ENCODE measurements at places on chromosomes 2 and 18.

GRCh38 chr2:44171018-44171417, 2.3 kb downstream of the PPM1B start:
- DNase-seq = no peak

- DNase-seq = no peak
Measured at GRCh38 chr2:80529466-80530165, 225.1 kb upstream of the LRRTM1 start.

GRCh38 chr2:145652571-145653545, 1132.9 kb upstream of the ZEB2 start:
- no peak for DNase-seq

- DNase-seq = no peak
Measured at GRCh38 chr2:148221166-148221565, 200.3 kb downstream of the MBD5 start.

GRCh38 chr2:240155048-240155744, 14.7 kb upstream of the OTOS start:
- no peak for DNase-seq

GRCh38 chr18:75518007-75518406, 90.5 kb upstream of the SMIM21 start:
- DNase-seq = no peak

- no peak for DNase-seq
Measured at GRCh38 chr2:183709829-183710228, 585.6 kb downstream of the NUP35 start.

GRCh38 chr2:152861349-152861942, 143.0 kb downstream of the ARL6IP6 start:
- DNase-seq = no peak

GRCh38 chr2:85583667-85584353, 421 bp upstream of the VAMP5 start:
- no peak for DNase-seq

DNA sequence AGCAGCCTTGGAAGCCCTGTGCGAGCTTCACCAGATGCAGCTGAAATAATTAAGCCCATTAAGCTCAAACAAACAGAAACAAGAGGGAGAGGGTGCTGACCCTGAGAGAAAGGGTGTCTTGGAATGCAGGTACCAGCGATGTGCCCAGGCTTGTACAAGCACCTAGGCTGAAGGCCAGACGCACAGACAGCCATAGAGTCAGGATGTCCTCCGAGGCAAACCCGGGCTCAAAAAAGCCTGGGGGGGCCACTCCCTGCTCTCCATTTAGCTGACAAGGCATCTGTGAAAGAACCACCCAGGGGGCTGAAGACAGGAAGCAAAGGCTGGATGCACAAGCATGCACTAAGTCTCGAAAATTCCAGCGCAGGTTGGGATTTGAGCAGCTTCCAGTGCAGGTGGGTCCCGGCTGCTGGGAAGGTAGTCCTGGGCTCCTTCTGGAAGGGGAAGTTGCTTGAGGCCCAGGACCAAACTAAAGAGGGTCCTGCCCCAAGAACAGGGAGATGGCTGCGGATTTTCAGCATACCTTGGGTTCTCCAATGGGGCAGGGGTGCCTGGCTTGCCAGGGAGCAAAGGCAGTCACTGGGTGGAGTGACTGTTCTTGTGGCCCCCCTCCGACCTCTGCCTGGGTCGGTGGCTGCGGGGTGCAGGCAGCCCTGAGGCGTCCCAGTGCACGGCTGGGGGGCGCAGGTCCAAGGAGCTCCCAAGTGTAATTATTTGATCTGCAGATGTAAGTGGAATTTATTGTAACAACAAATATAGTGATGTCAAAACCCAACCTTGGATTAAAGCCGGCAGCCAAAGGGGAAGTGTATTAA, 5.9 kb downstream of the GBX2 start:
- no peak for DNase-seq

DNA sequence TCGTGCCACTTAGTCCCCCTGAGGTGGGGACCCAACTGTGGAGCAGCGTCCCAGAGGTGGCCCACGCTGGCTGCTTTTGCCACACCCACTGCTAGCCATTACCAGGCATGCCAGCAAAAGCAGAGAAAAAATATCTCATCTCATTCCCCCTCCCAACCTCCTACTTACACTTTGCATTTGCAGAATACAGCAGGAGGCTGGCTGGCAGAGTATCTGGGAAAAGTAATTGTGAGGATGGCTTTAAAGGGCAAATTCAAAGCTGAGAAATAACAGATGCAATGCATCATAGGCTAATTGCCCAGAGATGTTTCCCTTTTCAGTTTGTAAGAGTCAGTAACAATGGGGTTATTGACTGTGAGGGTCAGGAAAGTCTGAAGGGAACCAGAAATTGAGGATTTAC, 438.1 kb upstream of the DSEL start:
- no peak for DNase-seq

DNA sequence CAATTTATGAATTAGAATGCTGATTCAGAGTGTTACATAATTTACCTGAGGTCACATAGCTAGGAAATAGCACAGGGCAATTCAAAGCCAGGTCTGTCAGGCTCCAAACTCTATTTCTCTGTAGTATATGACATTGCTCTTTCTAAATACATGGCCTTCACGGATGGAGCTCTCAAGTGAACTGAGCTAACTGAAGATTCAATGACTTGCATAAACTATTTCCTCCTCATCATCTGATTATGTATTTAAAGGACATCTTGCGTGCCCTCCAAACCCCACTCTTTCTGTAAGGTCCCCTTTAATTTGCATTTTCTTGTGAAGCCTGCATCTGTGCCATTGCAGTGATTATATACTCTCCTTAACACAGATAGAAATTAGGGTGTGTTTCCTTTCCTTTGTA, 537.4 kb upstream of the VRK2 start:
- no peak for DNase-seq

DNA sequence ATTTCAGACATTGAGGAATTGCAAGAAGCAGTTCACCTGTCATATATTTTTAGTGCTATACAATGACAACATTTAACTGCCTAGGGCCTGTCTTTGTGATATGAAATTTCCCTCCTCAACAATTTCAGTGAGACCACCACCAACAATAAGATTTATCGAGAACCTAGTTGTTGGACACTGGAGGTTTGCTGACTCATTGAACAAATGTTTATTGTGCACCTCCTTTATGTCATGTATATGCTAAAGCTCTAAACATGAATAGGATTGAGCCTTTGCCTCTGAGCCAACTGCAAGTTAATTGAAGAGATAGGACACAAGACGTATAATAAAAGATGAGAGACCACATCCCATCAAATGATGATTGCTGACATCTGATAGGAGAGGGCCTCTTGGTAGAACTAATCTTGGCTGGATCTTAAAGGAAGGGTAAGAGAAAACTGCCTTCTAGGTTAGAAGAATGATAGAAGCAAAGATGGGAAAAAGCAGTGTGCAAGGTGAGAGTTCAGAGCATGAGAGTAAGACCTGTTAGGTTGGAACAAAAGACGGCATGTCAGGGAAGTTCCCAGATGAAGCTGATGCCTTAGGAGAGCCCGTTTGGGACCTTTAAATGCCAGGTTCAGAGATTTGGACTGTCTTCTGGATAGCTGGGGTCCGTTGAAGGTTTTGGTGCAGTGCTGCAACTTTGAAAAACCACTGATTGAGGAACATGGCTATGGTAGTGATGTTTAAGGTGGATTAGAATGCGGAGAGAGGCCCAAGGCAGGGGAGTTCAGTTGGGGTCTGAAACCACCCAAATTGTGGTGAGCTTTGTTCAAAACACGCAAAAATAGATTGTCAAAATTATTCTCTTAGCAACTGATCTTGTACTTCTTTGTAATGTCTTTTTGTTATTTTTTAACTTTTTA, 133.0 kb upstream of the EML6 start:
- no peak for DNase-seq

DNA sequence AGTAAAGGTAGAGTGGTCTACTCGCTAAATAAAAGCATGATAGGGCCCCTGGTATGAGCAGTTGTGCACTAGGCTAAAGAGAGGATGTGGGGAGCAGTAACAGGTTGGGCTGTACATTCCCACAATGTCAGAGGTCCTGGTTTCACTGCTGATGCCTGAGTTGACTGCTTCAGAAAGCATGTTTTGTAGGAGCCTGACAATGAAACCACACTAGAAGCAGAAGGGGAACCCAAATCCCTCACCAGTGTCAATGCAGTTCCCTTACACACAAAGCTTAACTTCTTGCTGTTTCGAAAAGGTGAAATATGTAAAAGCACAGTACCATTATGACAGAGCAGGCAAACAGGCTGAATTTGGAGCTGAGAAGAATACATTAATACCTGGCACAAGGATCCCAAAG, 291.7 kb upstream of the KYNU start:
- DNase-seq = no peak

DNA sequence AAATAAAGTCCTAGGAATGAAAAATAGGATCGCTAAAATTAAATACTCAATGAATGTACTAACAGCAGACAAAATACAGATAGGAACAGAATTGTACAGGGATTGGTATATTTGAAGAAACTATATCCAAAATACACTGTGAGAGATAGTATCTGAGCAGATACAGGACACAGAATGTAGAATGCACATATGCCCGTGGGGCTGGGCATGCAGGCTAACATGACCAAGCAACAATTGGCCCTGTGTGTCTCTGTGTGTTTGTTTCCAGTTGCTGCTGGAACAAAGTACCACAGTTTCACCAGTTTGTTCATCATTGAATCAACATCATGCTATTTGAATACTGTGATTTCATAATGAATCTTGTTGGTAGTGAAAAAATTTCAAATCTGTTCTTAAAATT, 127.6 kb downstream of the PMAIP1 start:
- no peak for DNase-seq

DNA sequence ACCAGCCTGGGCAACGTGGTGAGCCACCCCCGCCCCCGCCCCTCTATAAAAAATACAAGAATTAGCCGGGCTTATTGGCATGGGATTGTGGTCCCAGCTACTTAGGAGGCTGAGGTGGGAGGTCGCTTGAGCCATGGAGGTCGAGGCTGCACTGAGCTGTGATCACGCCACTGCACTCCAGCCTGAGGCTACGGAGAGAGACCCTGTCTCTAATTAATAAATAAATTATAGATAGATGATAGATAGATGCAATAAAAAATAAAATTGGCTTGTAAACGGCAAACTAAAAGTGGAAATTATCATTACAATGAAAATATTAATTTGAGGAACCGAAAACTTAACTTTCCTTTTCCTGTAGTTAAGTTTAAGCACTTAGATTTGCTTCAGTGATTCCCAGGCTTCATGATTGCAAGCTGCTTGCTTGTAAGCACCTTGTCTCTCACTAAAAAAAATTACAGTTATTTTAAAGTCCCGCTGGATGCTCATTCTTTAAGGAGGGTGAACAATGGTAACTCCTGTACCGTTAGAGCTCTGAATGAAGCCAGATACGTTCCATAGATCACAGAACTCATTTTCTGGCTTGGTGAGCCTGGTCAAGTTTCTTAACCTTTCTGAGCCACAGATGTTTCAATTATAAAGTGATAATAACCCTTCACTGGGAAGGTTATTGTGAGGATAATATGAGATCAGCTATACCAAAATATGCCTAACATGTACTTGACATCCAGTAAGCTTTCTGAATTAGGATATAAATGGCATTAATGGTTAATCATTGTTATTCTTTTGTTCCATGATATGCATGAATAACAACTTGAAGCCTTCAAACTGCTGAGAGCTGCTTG, 9.3 kb upstream of the NARS1 start:
- DNase-seq = no peak

DNA sequence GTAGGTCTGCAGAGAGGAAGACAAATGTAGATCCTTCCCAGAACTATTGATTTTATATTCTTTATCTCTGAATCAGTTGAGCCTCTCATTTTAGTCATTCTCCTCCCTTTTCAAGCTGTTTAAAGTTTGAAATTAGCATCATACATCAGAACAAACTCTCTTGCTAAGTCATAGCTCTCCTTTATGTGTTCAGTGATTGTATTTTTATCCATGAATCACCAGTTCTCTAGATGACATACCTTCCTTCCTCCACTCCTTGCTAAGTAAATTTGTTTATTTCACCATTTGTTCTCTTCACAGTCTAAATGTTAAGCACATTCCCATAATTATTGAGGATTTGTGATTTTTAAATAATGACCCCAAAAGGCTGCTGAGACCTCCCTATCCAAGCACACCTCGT, 63.5 kb upstream of the RAPGEF4 start:
- DNase-seq = no peak

GRCh38 chr2:129780316-129781270, 198.9 kb upstream of the RAB6C start:
- DNase-seq = no peak

DNA sequence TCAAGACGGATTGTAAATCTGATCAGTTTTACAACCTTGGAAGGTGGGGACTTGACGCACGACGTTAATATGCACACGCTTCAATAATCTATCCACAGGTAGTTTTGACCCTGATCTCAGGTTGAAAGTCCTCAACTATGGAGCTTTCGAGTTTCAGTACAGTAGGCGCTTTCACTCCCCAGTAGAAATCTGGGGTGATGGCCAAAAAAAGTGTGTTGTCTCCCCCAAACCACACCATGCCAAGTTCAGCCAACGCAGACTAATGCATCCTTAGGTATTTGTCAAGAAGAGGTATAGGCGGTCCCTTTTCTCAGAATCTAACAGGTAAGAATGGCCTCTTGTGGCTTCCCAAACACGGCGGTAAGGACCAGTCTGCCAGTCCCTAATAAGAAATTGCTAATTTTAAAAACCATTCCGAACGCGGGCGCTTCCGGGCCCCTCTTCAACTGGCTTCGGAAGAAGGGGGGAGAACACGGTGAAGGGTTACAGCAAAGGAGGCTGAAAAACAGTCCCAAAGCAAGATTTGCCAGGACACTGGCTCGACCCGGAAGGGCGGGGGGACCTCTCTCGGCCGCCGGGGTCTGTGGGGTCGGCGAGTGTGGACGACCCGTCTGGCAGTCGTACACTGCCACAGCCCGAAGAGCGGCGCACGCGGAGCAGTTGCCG, 659 bp downstream of the FAM210A start:
- DNase-seq = no peak

GRCh38 chr18:78021196-78021595, 771.5 kb downstream of the GALR1 start:
- no peak for DNase-seq

DNA sequence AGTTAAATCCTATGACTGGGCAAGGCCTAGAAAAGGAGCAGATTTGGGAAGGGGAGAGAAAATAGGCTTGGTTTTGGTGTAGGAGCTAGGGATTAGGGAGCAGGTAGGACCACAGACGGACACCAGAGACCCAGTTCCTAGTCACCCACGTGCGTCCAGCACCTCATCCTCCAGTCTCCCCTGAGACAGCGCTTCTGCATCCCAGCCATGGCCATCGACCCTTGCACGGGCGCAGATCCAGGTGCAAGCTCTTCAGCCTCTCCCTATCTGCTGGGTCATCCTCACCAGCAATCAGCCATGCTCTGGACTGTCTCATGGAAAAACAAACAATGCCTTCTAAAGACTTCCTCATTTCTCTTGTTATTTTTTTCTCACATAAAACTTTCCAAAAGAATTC, 246.8 kb upstream of the RAB6C start:
- no peak for DNase-seq

GRCh38 chr2:57181315-57182038, 865.1 kb upstream of the VRK2 start:
- DNase-seq = no peak

DNA sequence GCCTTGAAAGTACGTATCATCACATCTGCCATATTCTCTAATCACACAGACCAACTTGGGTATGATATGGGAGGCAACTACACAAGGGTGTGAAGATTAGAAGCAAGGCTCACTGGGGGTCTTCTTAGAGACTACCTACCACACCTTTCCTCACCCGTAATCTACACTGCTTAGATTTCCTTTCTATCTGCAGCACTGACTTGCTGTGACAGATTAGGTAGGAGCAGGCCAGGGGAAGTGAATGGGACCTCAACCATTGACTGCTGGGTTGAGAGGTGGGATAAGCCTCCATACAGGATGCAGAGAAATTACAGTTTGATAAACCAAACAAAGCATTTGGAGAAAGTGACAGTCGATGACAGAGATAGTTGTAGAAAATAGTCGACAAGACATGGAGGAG, 119.0 kb upstream of the SERPINE2 start:
- no peak for DNase-seq
